Gastroesophageal sphincter (tissue), 4 donors: ENCODE measurements at places on chromosomes 5 and 9.
A peak's percentile ranks its signal among the peaks of the same experiment; 100 is the strongest.

DNA sequence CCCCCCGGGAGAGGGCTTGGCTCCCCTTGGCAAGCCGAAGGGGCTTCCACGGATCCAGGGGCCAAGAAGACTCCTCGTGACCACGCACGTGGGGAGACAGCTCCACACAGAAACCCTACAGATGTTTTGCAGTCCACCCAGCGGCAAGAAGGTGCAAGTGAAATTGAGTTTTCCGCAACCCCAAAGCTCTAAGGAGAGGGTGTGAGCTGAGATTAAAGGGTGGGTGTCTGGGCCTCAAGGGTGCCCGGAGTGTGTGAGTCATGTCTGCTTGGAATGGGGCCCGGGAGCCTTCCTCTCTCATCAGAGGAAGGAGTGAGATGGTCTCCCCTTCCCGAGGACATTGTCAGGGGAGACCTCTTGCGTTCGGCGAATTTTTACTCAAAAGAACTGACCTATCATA is 79.1 kb downstream of the OLFM1 start:
- no peak for ATAC-seq

- no peak for ATAC-seq
Observed at GRCh38 chr9:8960254-8960653, 1160.7 kb upstream of the DMAC1 start.

DNA sequence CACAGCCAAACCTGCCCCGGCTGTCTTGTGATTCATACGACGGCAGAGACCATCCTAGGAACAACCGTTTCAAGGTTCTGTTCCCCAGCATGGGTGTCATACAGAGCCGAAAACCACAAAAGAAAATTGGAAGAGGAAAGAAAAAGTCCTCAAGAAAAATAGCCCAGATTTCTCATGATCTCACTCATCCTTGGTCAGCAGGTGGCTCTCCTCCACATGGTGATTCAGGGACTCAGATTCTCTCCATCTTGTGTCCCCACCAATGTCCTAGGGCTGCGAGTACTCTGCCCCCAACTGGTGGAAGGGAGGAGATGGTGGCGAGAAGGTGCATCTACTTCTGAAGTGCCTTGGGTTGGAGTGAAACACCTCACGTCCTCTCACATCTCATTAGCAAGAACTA is 25.6 kb downstream of the PDZD2 start:
- no peak for ATAC-seq

DNA sequence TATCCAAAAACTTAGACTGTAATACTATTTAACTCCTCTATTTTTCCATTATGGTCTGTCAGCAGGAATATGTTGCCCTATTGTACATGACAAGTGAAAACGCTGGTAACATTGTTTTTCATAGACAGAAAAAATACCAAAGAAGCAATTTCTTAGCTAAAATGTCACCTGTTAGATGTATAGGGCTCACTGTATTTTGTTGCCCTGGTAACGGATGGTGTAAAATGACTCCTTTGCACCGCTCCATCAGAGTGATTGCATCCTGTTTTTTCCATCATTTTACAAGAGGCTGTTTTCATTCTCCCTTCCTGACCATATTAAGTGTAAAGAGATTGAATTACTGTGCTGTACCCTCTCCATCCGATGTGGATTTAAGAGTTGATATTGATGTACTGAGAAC is 460.1 kb upstream of the TLE4 start:
- ATAC-seq, result no peak

DNA sequence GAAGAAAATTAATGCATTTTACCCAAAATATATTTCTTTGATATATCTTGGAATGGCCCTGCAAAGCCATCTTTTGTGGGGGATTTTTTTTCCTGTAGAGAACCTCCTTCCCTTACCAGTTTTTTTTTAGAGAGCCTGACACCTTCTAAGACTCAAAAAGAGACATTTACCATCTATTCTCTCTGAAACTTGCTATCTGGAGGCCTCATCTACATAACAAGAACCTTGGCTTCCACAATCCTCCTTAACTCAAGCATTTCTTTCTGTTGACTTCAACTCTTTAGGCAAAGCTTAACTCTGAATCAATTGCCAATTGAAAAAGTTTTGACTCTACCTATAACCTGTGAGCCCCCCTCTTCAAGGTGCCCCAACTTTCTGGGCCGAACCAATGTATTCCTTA is 6.2 kb downstream of the SLC45A2 start:
- ATAC-seq, result no peak

DNA sequence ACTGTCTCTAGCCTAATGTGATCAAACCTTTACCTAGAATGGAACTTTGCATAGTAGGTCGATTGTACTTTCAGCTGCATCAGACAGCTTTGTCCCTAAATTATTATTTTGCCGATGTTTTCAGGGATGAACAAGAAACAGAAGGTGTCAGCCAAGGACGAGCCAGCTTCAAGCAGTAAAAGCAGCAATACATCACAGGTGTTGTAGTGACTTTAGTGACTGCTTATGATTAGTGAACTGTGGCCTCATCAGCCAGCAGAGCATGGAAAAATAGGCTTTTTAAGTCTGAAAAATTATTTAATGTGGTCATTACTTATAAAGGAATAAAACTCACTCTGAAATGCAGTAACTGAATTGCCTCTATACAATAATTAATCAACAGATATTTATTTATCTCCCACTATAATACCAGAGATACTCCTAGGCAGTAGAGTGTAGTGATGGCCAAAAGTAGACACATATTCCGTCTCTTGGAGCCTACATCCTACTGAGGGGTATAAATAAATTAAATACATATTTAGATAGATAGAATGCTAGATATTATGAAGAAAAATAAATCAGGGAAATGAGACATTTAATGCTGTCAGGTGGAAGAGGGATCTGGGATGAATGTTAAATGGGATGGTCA is 166.3 kb downstream of the PARP8 start:
- no peak for ATAC-seq

DNA sequence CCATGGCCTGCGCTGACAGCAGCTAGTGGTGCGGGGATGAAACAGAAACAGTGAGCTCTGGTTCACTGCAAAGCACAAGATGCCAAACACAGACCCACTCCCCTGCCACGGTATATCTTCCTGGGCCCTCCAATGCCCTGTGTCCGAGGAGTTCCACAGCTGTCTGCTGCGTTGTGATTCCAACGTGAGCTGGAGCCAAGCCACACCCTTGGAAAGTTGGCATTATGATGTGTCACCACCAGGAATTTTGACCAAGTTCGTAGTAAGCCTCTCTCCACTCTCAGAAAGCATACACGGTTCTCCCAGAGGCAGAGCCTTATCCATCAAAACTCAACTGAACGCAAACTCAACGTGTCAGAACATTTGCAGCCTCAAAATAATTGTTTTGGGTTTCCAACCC is 55.6 kb downstream of the MACROH2A1 start:
- ATAC-seq, result no peak

DNA sequence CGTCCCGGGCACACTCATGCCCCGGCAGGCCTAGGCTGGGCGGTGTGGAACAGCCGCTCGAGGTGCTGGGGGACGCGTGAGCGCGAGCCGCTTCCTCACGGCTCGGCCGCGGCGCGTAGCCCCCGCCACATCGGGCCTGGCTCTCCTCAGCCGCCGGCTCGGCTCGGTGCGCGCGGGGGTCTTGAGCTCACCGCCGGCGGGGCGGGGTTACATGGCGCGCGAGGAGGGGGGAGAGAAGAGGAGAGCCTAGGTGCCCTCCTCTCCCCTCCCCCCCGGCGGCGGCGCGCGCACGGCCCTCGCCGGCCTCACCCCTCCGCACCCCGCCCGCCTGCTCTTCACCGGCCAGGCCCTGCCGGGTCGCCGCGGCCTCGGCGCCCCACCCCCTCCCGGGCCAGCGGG is 7.7 kb downstream of the RANBP6 start:
- peak; percentile 85 for ATAC-seq

- ATAC-seq, result no peak
Observed at GRCh38 chr9:77449240-77450084, 198.7 kb downstream of the GNA14 start.

DNA sequence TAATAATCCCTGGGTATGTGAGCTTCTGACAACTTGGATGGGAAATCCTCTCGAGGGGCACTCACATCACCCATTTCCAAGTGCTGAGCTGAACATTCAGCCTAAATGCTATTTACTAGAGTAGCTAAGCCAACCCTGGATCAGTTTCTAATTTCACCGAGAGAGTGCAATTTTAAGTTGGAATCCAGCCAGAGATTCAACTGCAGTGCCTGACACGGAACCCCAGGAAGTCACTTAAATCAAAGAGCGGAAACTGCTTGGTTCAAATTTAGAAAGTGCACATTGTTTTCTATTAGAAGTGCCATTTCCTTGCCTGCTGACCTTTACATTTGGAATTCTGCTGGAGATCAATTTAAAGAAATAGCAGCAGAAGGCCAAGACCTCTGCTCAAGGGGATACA is 8.8 kb downstream of the SPRY4 start:
- no peak for ATAC-seq

DNA sequence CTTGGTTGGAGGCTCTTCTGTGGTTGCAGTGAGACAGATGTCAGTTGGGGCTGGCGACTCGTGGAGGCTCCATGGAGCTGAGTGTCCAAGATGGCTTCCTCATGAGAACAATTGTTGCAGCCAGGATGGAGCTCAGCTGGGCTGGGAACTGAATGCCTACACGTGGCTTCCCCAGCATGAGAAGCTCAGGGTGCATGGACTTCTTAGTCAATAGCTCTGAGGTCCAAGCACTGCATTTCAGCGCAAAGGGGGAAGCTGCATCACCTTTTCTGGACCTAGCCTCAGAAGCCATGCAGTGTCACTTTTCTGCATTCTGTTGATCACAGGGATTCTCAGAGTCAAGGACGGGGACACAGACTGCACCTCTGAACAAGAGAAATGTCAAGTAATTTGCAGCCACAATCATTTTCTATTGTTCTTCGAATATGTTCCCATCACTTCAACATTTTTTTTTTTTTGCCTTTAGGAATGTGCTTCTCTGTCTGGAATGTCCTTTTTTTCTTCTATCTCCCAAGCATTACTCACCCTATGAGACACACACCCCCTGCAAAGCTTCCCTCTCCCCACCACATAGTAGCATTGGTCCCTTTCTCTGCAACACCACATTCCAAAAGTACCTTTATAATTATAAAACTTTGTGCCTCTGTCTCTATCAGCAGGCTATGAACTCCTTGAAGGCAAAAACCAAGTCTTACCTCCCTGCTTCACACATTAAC is 57.5 kb upstream of the STK32A start:
- no peak for ATAC-seq

GRCh38 chr5:80407735-80408483 is at the start of gene ZFYVE16:
Gene ZFYVE16, plus strand, starts transcription at chr5:80408064. Its CDS starts 26,084 bp downstream, at chr5:80434148.
- peak; percentile 98 for ATAC-seq

- ATAC-seq, result no peak
Observed at GRCh38 chr5:95923918-95924544, 37.6 kb downstream of the ELL2 start.

DNA sequence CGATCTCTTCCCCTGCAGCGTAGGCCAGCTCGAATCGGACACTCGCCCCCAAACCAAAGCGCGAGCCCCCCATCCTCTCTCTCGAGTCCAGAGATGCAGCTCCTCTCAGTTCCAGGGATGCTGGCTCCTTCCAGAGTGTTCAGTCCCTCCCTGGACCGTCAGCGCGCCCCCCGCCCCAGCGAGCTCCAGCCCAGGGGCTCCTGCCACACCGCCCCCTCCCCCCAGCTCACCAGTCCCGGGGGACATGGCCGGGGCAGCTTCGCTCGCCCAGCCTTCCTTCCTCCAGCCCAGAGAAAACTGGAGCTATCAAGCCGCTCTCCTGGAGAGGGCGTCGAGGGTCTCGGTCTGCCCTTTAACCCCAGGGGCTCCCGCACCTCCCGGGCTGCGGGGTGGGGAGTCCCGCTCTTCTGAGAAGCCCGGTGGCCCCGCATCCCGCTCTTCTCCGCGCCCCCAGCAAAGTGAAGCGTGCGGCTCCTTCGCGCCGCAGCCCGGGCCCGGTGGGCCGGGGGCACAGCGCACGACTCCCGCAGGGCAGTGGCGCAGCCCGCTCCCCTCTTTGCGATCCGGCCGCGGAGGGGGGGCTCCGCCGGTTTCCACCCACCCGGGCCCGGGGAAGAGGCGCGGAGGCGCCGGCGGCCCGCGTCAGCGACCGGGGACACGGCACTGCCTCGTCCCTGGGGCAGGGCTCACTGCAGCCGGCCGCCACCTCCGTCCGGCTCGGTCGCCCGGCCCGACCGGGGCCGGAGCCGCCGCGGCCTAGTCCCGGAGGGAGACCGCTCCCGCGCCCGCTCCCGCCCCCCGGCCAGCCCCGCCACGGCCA is 587 bp downstream of the MIER3 start:
- peak; percentile 41 for ATAC-seq

- ATAC-seq, result no peak
Observed at GRCh38 chr5:151924564-151925301, at the start of gene GLRA1. Gene GLRA1, minus strand, starts transcription at chr5:151924851. Its CDS starts 302 bp downstream, at chr5:151924549.

GRCh38 chr5:107484281-107484680 is 186.5 kb downstream of the EFNA5 start:
- no peak for ATAC-seq

DNA sequence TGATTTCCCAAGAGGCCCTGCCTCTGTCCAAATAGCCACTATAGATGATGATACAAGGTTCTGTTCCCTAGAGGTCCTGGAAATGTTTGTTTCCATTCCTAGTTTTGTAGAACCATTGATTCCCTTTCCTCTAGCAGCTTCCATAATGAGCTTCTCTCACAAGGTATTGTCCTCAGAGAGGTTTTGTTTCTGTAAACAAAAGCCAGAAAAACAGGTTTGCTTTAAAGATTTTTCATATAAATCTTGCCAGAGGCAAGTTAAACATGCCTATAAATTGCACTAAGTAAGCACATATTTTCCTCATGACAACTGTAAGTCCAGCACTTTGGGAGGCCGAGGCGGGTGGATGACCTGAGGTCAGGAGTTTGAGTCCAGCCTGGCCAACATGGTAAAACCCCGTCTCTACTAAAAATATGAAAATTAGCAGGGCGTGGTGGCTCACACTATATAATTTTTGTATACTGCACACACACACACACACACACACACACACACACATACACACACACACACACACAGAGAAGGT is 1787.7 kb downstream of the EFNA5 start:
- ATAC-seq, result no peak

GRCh38 chr5:95759634-95760033 is 28.5 kb downstream of the RHOBTB3 start:
- ATAC-seq, result no peak

- ATAC-seq, result no peak
Observed at GRCh38 chr5:171989276-171989675, 17.2 kb downstream of the FBXW11 start.

GRCh38 chr5:60794691-60795090 is 49.4 kb downstream of the ELOVL7 start:
- no peak for ATAC-seq

GRCh38 chr5:113935453-113935852 is 422.0 kb downstream of the YTHDC2 start:
- ATAC-seq, result no peak

- no peak for ATAC-seq
Observed at GRCh38 chr9:14706530-14707140, 13.4 kb upstream of the ZDHHC21 start.
